Brain (organoid and tissue), 16 donors: ENCODE measurements at places on chromosomes 12 and 14. TPM values are rescaled to one million over a fixed set of nuclear protein-coding genes. Genes with fewer than 3 reads are reported as not detected.

POTEM gene
- not detected for polyA plus RNA-seq

P2RX7 gene
- 4.8 TPM for polyA plus RNA-seq

ZNF140 gene
- 10.1 TPM for polyA plus RNA-seq

LMO3 gene
- 34.7 TPM for polyA plus RNA-seq

RD3L gene
- polyA plus RNA-seq = not detected

NXPH4 gene
- polyA plus RNA-seq = 41.8 TPM

C14orf180 gene
- polyA plus RNA-seq = not detected

CLEC1B gene
- not detected for polyA plus RNA-seq

SLC11A2 gene
- polyA plus RNA-seq = 18.2 TPM

ALG10B gene
- 0.85 TPM for polyA plus RNA-seq

ADAM20 gene
- not detected for polyA plus RNA-seq

PRKD1 gene
- polyA plus RNA-seq = 10.4 TPM

GTF2H3 gene
- 14.1 TPM for polyA plus RNA-seq

NTN4 gene
- polyA plus RNA-seq = 2.6 TPM

FAIM2 gene
- 213 TPM for polyA plus RNA-seq

HOXC12 gene
- polyA plus RNA-seq = not detected

CDK2 gene
- 52.2 TPM for polyA plus RNA-seq

TTC6 gene
- 0.68 TPM for polyA plus RNA-seq
